Endodermal cell (in vitro differentiated cells): ENCODE measurements at places on chromosomes 16 and 17. TPM values are rescaled to one million over a fixed set of nuclear protein-coding genes. Genes with fewer than 3 reads are reported as not detected.

- H3K4me1 ChIP-seq = no peaks in the 10 kb centered on the region
- peaks cover 8% of the 10 kb centered on the region for H3K27me3 ChIP-seq
Observed at GRCh38 chr16:24508614-24509013, 30.8 kb upstream of the RBBP6 start.

- H3K4me3 ChIP-seq = no peak overlapping the region
- H3K27me3 ChIP-seq = no peaks in the 10 kb centered on the region
- no peaks in the 10 kb centered on the region for H3K36me3 ChIP-seq
- peak; percentile 59 for DNase-seq
Observed at GRCh38 chr16:64910356-64910755, 211.5 kb downstream of the CDH11 start.

GRCh38 chr17:20114466-20114865 lies 105.3 kb downstream of the SPECC1 start:
- H3K27me3 ChIP-seq = no peaks in the 10 kb centered on the region
- no peak overlapping the region for H3K4me3 ChIP-seq
- H3K36me3 ChIP-seq = no peaks in the 10 kb centered on the region

DNA sequence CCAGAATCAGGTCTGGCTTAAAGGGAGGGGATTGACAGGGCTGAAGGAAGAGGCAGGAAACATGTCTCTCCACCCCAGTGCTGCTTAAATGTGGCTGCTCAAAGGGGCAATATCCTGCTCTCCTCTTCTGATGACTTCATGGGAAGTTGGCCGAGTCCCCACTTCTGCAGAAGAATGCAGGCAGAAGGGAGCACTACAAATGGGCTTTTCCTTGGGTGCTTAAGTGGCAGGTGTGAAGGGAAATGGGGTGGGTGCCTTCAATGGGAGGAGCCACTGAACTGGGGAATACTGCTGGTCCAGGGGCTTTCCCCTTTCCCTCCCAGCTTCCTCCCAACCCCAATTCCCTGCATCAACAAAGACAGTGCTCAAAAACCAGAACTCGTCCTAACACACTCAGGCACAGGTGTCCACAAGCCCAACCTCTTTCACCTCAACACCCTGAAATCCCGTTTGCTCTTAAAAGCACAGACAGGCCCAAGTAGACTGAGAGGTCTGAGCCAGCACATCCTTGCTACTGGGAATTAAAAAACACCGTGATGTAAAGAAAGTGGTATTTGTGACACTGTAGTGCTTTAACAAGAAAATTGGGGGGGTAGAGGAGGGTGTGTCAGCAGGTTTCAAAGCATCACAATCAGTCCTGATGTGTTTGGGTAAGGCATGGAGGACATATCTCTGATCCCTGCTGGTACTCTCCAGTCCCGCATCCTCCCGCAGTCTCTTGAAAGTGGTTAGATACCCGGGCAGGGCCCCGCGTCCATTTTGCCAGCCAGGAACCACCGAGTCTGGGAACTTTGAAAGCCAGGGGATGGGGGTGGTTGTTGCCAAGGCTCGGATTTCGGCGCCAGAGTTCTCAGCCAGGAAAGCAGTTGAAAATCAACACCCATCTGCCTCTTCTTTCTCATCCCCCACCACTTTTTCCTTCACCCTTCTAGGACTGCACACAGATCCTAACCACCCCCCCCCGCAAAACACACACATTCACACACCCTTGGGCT lies 1.6 kb downstream of the CA10 start:
- no peak overlapping the region for H3K4me3 ChIP-seq
- no peak overlapping the region for H3K27ac ChIP-seq
- DNase-seq = peak; percentile 67
- peaks cover 89% of the 10 kb centered on the region for H3K27me3 ChIP-seq
- H3K36me3 ChIP-seq = no peaks in the 10 kb centered on the region
- no peaks in the 10 kb centered on the region for H3K4me1 ChIP-seq

DNA sequence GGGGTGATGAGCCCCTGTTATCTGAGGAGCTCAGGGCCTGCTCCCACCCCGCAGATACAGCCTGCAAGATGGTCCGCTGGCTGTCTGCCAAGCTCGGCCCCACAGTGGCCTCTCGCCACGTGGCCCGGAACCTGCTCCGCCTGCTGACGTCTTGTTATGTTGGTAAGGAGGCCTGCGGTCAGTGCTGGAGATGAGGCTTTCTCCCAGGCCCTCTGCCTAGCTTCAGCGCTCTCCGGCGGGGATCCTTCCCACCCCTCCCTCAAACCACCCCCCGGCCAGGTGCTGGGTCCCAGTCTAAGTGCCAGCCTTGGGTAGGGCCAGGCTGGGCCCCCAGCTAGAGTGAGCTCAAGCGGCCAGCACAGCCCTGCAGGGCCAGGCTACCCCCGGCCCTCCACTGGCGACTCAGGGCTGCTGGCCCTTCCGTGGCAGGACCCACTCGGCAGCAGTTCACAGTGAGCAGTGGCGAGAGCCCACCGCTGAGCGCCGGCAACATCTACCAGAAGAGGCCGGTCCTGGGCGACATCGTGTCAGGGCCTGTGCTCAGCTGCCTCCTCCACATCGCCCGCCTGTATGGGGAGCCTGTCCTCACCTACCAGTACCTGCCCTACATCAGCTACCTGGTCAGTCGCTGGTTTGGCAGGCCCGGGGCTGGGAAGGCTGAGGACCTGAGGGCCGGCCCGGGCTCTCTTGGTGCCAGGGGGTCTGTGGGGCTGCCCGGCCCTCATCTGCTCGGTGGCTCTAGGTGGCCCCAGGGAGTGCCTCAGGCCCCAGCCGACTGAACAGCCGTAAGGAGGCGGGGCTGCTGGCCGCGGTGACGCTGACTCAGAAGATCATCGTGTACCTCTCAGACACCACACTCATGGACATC lies 6.1 kb downstream of the WDR81 start:
- no peaks in the 10 kb centered on the region for H3K36me3 ChIP-seq
- no peaks in the 10 kb centered on the region for H3K4me1 ChIP-seq
- H3K4me3 ChIP-seq = no peak overlapping the region
- H3K27me3 ChIP-seq = no peaks in the 10 kb centered on the region

DNA sequence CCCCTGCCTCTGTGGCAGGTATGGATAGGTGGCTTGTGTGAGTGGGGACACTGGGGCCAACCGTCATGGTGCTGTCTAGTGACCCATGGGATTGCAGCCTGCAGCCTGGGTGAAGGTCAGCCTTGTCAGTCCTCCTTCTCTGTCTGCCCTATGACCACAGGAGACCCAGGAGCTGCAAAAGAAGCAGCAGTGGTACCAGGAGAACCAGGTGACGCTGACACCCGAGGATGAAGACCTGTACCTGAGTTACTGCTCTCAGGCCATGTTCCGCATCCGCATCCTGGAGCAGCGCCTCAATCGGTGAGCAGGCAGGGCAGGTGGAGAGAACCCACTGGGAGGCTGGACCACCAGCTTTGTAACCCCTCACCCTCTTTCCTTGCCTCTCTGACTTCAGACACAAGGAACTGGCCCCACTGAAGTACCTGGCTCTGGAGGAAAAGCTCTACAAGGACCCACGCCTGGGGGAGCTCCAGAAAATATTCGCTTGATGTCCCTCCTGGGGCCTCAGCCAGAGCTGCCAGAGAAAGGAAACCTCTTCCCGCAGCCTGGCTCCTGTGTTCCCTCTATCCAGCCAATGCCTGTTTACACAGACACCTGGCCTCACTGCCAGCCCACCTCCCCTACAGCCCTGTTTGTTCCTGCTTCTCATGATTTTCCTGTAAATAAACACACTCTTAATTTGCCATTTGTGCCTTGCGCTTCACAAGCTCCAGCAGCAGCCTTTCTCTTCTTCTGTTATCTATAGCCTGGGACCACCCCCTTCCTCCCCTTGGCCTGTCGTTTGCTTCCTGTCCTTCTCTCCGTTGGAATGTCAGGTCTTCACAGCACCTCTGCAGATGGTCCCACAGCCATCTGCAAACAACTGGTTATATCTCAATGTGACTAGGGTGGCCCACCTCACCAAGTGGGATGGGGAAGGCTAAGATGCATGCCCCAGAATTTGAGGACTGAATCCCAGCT lies 4.5 kb upstream of the KATNB1 start:
- peak; percentile 53 for DNase-seq
- H3K27me3 ChIP-seq = no peaks in the 10 kb centered on the region
- H3K4me1 ChIP-seq = no peaks in the 10 kb centered on the region
- no peak overlapping the region for H3K27ac ChIP-seq
- no peak overlapping the region for H3K4me3 ChIP-seq

- H3K27me3 ChIP-seq = no peaks in the 10 kb centered on the region
- H3K4me3 ChIP-seq = no peak overlapping the region
- H3K27ac ChIP-seq = no peak overlapping the region
Observed at GRCh38 chr17:69869667-69870066, 205.4 kb upstream of the KCNJ16 start.

- no peaks in the 10 kb centered on the region for H3K4me1 ChIP-seq
- H3K36me3 ChIP-seq = no peaks in the 10 kb centered on the region
- H3K27ac ChIP-seq = no peak overlapping the region
Observed at GRCh38 chr17:59451706-59452105, 113.7 kb upstream of the DHX40 start.

GRCh38 chr17:60637683-60638082 lies 37.7 kb downstream of the PPM1D start:
- H3K4me3 ChIP-seq = no peak overlapping the region
- DNase-seq = no peak
- H3K27me3 ChIP-seq = no peaks in the 10 kb centered on the region
- H3K36me3 ChIP-seq = peaks cover 50% of the 10 kb centered on the region
- no peaks in the 10 kb centered on the region for H3K4me1 ChIP-seq

- H3K27me3 ChIP-seq = peaks cover 3% of the 10 kb centered on the region
- no peaks in the 10 kb centered on the region for H3K4me1 ChIP-seq
- no peaks in the 10 kb centered on the region for H3K36me3 ChIP-seq
Observed at GRCh38 chr17:58318627-58319172, 9.9 kb downstream of the TSPOAP1 start.

DNA sequence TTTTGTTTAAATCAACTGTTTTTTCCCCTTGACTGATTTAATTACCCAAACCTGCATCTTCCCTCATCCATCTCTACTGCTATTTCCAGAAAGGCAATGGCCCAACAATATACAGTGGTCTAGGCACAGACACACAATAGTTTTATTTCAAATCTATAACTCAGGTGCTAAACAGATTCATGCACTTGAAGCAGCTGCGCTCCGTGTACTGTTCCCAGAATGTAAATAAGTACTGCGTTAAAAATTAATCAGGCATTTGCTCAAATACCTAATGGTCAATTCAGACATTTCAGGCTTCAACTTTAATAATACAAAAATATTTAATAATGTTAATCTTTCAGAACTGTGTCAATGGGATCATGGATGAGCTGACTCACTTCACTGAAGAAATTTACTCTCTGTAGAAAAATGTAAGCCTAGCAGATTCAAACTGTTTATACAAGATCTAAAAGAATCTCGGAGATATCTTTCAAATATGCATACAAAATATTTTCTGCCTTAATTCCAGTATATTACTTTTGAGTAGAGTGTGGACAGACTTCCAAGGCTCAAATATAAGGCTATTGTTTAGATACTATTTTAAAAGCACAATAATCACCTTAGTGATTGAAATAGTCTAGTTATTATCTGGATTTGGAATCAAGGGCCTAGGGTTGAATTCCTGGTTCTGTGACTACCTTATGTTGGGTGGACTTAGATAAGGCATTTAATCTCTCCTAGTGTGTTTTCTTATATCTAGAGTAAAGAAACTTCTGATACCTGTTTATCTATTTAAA lies 97.4 kb upstream of the PSMD7 start:
- DNase-seq = no peak
- H3K27me3 ChIP-seq = no peaks in the 10 kb centered on the region
- H3K4me3 ChIP-seq = no peak overlapping the region
- peaks cover 7% of the 10 kb centered on the region for H3K4me1 ChIP-seq

DNA sequence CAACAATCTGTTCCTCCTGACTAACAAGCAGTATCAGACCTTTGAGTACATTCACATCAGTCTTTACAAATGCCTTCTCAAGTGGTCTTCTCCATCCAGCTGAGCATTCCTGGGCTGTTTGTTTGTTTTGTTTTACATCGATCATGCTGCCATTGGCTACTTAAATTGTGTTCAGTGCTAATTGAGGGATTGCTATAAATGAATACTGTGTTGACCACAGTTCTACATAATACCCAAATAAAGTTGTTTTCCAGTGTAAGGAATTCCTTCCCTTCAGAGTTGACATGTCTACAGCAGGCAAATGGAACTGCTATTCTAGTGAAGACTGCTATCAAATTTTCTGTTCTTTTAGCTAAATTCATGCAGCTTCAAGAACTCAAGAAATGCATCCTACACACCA lies 3.2 kb downstream of the CDH8 start:
- peaks cover 55% of the 10 kb centered on the region for H3K27me3 ChIP-seq
- H3K4me3 ChIP-seq = no peak overlapping the region
- no peaks in the 10 kb centered on the region for H3K36me3 ChIP-seq
- peaks cover 8% of the 10 kb centered on the region for H3K4me1 ChIP-seq

- DNase-seq = no peak
- H3K4me3 ChIP-seq = no peak overlapping the region
- no peak overlapping the region for H3K27ac ChIP-seq
- H3K36me3 ChIP-seq = no peaks in the 10 kb centered on the region
Observed at GRCh38 chr16:14337303-14338191, 266.4 kb downstream of the MRTFB start.

The KRTAP4-3 gene
- not detected in 2 replicates for total RNA-seq

DNA sequence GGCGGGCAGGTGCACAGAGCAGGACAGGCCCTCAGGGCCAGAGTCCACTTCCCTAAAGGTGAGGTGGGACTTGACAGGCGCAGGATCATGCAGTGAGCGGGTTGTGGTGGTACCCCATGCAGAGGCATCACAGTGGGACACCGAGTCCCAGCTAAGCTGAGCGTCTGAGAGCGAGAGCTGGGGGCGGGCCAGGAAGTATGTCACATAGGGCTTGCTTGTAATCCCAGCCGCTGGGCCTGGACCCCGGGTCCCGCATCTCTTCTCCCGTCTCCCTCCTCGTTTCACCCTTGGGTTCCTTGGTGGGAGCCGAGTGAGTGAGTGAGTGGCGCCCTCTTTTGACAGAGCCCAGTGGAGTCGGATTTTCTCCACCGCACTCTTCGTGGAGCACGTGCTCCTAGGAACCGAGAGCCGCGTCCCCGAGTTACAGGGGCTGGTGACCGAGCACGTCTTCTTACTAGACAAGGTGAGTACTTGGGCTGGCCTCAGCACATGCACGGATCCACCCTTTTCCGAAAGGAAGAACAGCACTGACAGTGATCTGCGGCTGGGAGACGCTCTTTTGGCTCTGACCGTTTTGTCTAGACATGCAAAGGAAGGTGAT lies 50.8 kb upstream of the ENDOV start:
- no peaks in the 10 kb centered on the region for H3K27me3 ChIP-seq
- no peaks in the 10 kb centered on the region for H3K4me1 ChIP-seq
- peaks cover 94% of the 10 kb centered on the region for H3K36me3 ChIP-seq
- DNase-seq = peak; percentile 87
- H3K27ac ChIP-seq = no peak overlapping the region

GRCh38 chr17:1201132-1201702 lies 21.4 kb upstream of the ABR start:
- no peak for DNase-seq
- H3K27me3 ChIP-seq = no peaks in the 10 kb centered on the region
- peaks cover 8% of the 10 kb centered on the region for H3K4me1 ChIP-seq
- no peak overlapping the region for H3K4me3 ChIP-seq
- H3K36me3 ChIP-seq = no peaks in the 10 kb centered on the region

The TBC1D3L gene
- 28.9 and 35.8 TPM in 2 replicates for total RNA-seq

DNA sequence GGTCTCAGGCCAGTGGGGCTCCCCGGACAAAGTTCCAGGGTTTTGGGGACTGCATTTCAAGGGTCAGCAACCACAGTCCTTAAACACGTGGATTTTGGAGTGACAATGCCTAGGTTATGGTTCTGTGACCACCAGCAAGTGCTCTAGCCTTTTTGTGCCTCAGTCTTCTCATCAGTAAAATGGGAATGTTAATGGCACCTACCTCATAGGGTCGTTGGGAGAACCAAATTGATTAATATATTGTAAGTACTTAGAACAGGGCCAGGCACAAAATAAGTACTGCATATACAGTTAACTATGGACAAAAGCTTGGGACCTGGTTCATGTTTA lies 13.8 kb downstream of the IL4R start:
- DNase-seq = no peak
- H3K36me3 ChIP-seq = no peaks in the 10 kb centered on the region
- H3K27me3 ChIP-seq = no peaks in the 10 kb centered on the region
- peaks cover 15% of the 10 kb centered on the region for H3K4me1 ChIP-seq
